HFF-Myc (cell line): ENCODE measurements at places on chromosomes 7 and 10.

DNA sequence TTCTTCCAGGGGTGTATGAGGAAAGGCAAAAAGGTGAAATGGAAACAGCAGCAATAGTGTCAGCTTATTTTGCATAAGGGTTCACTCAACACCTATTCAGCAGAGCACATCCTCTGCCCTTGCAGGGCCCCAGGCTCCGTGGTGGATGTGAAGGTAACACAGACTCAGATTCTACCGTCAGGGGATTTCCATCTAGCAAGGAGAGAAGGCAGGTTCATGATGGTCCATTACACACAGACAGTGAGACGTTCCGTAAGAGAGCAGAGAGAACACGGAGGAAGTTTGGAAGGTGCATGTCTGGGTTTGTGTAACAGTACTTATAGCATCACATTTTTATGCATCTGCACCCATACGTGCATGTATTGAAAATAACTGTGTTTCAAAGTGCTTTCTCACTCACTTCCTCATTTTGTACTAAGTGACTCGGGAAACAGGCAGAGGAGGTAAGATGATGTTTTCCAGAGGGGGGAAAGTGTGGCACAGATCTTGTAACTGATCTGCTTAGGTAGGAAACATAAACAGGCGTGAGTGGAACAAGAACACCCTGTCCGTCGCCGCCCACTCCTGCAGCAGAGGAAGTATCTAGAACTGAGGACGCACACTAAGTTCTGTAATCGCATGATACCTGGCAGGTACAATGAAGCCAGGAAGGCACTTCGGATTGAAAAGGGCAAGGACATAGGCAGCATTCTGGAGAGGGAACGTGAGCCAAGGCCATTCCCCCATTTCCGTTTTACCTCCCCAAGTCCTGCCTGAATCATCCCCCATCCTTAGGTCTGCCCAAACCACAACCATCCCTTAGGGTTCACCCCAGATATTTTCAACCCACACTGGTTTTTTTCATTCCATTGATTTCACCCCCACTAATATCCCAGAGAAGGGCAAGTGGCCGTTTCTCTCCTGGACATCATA lies 1.0 kb upstream of the ENO4 start:
- DNase-seq: no peak

GRCh38 chr10:36451391-36451970 lies 673.9 kb upstream of the ANKRD30A start:
- DNase-seq: no peak

GRCh38 chr10:83078160-83078559 lies 1061.1 kb upstream of the GHITM start:
- no peak for DNase-seq

- no peak for DNase-seq
These were observed 18.9 kb upstream of the NRP1 start for GRCh38 chr10:33353334-33353733.

DNA sequence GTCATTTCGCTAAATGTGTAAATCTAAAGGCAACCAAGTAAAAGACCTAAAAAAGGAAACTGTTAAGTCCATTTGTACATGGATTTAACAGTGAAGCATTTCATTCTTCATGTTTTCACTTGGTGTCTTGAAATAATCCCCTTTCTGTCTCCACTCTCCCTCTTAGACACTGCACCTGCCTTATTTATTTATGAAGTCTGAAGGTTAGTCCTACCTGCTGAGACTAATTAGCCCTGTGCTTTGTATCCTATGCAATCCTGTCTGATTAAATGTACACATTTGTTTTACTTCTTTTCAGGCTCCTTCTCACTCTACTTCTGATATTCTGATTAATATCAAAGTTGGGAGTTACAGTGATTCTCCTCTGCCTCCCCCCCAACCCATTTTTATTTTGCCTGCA lies 1.9 kb upstream of the TCF7L2 start:
- no peak for DNase-seq

DNA sequence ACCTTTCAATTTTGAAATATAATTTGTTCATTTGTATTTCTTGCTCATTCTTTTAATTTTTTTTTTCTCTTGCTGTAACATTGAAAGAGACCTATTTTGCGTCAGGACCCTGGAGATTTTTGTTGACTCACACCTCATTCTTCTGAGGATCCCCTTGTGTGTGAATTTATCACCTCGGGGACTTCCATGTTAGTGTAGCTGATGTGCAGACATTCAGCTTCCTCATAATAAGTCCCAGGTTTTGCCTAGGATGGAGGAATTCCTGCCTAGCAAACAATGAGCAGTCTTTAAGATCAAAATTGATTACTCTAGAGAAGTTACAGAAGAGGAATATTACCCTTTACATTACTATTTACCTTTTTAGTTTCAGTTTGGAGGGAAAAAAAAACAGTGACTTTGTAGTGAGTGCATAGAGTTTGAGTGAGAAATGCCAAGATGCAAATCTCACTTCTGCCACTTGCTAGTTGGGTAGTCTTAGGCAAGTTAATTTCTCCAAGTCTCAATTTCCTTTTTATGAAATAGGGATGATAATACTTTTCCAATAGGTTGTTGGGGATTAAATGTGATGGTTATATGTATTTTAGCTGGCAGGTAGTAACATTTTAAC lies 14.3 kb downstream of the TES start:
- DNase-seq: no peak

GRCh38 chr7:130966246-130967009 lies 232.4 kb upstream of the KLF14 start:
- DNase-seq: no peak

- DNase-seq: no peak
These were observed 308.7 kb downstream of the ANKRD30A start for GRCh38 chr10:37434091-37434490.

DNA sequence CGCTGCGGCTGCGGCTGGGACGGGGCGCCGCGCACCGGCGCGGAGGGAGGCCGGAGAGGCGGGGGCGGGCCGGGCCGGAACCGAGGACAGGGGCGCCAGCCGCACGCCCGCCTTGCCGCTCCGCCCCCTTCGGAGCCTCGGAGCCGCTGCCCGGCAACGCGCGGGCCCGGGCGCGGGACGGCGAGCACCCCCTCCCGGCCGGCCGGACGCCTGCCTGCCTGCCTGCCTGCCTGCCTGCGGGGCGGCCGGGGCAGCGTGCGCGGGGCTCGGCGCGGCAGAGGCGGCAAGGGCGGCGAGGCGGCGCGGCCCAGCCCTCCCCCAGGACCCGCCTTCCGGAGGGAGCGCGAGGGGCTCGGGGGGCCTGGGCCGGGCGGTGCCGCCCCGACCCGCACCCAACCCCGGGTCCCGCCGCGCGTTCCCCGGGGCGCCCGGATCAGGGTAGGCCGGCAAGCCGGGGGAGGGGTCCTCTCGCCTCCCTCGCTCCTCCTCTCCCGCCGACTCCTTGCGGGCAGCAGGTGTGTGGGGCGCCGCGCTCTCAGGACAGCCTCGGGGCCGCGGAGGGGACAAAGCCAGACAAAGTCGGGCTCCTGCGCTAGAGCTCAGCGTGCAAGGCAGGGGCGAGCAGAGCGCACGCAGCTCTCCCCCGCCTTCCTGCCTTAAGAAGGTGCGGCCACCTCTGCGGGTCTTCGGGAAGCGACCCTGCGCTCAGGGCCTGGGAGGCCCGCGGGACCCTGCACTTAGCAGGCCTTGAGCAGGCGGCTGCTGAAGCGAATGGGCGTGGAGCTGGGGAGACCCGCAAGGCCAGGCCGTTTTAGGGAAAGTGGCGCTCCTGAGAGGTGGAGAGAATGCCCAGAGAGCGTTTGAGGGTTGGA lies at the start of gene KIAA1549:
TSS of gene KIAA1549 (minus strand) at position 58 of the 872 bp plus-strand sequence. CDS start 120 bp downstream, outside the sequence.
- no peak for DNase-seq

DNA sequence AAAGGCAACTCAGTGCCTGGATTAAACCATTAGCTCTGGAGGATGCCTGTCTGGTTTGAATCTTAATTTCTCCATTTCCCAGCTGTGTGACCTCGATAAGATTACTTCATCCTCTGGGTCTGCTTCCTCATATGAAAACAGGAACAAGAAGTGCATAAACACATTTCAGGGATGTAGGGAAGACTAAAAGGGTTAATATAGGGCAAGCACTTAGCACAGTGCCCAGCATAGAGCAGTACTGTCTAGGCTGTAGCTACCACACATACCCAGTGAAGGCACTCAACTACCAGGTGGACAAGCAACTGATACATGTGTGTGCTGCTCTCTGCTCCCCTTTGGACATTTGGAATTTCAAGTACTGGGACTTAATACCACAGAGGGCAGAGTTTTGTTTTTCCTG lies 85.4 kb downstream of the KCNMA1 start:
- no peak for DNase-seq
